ENCODE measurements at places on chromosomes 5 and 9.

- no peak for DNase-seq
These were observed 338.0 kb downstream of the ACTL7B start for GRCh38 chr9:108517651-108518365.

DNA sequence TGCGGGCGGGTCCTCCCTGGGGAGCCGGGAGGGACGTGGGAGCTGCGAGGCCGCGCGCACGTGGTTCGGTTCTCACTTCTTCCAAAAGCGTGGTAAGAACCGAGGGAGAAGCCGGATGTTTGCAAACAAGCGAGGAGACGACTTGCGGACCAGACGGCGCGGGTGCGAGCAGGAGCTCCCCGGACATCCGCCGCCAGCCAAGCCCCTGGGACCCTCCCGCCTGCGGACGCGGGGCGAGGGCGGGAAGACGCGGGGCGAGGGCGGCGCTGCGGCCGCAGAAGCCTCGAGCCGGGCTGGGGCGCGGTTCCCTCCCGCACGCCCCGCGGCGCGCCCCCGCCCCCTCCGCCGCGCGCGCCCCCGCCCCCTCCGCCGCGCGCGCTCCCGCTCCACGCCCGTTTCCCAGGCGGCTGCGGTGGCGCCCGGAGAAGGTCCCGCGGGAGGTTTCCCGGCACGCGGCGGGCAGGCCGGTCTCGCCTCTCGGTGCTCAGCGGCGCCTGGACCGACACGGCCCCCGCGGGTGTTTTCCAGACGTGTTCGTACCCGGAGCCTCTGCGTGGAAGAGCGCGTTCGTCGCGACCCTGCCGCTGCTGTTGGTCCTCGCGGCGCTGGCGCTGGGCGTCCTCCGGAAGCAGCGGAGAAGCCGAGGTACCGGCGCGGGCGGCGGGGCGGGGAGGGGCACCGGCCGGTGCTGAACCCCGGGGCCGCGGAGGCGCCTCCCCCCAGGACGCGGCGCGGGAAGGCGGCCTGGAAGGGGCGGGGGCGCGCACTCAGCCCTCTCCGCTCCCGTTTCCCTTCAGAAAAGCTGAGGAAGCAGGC lies 12.8 kb downstream of the BTNL9 start:
- no peak for DNase-seq

GRCh38 chr9:105051897-105052296 lies 123.9 kb upstream of the ABCA1 start:
- no peak for DNase-seq

DNA sequence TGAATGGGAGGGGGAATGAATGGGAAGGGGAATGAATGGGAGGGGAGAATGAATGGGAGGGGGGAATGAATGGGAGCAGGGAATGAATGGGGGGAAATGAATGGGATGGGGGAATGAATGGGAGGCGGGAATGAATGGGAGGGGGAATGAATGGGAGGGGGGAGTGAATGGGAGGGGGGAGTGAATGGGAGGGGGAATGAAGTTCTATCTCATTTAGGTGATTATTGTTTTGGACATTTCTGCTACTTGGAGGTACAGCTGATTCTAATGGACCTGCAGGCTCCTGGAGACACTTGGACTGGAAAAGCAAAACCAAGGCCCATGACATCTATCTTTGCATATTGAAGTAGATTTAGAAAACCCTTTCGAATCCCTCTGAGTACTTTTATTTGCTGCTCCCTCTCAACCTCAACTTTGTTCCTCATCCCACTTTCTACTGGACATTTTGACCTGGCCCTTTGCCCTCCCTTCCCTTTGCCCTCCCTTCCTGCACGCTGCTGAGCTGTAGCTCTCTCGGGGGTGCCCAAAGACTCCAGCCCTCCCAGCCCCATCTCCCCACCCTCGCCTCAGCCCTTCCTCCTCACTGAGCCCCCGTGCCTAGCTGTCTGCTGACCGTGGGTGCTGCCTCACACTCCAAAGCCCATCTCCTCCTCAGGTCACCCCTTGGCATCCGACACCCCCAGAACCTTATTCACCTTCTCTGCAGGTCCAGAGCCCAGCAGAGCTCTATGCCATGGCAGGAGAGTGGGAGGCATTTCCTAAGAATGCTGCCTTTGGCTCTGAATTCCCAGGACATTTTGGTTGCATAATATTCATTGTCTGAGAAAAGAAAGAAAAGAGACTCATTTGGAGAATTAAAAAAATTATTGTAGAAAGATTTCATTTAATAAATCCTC lies 19.9 kb upstream of the LPCAT1 start:
- DNase-seq: no peak

- DNase-seq: no peak
These were observed 685.0 kb downstream of the SLCO4C1 start for GRCh38 chr5:101611039-101611438.

DNA sequence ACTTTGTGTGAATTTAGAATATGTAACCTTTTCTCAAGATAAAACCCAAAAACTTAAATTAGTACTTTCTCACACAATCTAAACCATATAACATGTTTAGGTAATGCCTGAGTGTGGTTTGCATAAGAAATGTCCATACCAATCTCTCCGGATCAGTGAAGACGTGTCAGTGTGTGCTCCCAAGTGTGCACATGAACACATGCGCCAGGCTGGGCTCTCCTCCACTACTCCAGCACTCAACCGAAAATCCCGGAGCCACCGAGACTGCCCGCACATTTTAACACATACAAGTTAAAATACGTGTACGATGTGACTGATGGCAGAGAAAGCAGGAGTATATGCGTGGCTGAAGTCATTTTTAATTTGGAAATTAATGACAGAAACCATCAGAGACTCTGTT lies 658.4 kb downstream of the EFNA5 start:
- no peak for DNase-seq

- peak; percentile 21 for DNase-seq
These were observed 79.6 kb upstream of the RNU6ATAC start for GRCh38 chr9:134243778-134244467.

DNA sequence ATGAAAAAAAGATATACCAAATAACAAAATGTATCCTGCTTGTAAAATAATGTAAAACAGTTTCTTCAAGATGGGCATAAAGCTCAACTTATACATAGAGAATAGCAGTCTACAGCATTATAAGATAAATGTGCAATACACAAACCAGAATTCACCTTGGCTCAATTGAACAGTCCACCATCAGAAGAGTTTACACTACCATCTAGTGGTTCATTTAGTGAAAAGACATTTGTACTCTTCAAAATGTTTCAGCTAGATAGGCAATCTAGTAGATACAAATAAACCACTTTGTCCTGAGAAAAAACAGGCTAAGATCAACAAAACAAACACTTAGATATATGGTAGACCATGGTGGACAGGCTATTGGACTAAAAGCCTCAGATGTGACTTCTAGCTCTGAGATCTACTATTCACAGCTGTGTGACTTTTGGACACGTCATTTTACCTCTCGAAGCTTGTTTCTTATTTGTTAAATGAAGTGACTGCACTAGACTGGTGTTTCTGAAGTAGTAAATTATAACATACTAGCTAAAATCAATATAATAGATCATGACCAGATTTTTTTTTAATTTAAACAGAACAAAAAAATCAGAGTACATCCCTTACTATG lies 22.1 kb upstream of the TPD52L3 start:
- DNase-seq: peak; percentile 13

- no peak for DNase-seq
These were observed 482 bp downstream of the CD14 start for GRCh38 chr5:140632366-140633020.

- DNase-seq: peak; percentile 77
These were observed 221.3 kb upstream of the TAS2R1 start for GRCh38 chr5:9851458-9851857.

- no peak for DNase-seq
These were observed 4.8 kb downstream of the GM2A start for GRCh38 chr5:151257731-151258181.

DNA sequence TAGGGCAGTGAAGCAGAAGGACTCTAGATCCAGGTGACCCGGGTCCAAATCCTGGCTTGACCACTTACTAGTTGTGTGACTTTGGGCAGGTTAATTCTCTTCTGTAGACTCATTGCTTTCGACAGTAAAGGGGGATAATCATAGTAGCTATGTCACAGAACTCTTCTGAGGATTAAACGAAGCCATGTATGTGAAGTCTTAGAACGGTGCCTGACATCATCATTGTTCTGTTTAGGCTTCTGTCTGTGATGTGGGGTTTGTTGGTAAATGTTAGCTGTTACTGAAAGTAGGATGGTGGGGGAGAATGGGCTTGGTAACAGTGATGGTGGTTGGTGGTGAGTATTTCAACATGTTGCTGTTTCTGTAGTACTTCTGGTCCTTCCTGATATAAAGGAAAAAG lies 73.7 kb downstream of the MAP1B start:
- DNase-seq: no peak

DNA sequence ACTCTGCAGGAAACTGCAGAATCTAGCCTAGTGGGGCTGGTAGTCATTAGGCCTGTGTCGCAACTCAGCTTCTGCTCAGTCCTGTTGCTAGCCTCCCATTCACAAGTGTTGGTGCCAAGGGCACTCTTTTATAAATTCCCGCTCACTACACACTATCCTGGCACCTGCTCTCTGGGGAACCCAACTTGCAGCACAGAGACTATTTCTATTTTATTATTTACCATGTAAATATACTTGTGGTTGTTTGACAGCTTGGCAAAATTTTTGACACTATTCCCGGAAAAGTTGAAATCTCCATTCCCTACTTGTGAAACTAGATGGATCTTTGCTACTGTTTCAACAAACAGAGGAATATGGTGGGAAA lies 20.4 kb upstream of the SMC2 start:
- no peak for DNase-seq

DNA sequence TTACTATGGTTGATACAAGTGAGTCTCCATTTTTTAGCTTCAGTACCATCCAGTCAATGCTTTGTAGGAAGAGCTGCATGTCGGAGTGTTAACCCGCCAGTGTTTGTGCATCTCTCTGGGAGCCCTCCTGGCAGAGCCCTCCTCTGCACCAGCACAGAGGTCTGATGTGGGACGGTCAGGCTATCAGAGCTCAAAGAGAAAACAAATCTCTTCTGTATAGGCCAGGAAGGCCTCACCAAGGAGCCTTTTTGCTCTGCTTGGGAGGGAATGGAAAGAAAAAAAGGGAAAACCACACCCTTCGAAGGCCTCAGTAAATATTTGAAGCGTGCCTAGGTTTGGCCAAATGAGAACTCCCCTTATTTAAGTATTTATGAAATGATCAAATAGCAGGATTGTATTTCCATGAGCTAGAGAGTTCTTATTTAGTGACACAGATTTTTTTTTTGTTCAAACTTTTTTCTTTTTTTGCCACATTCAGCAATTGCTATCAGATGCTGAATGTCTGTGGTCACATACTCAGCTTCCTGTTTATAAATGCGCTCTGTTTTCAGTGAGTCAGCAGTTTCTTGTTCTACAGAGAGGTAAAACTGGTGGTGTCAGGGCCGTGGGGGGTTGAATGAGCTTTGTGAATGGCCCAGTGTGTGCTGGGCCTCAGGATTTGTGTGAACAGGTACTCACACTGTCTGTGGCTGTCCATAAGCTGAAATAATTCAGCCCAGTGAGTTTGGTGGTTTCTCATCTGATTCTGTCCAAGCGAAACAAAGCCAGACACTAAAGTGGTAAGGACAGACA lies 226.6 kb downstream of the SNX18 start:
- peak; percentile 96 for DNase-seq

DNA sequence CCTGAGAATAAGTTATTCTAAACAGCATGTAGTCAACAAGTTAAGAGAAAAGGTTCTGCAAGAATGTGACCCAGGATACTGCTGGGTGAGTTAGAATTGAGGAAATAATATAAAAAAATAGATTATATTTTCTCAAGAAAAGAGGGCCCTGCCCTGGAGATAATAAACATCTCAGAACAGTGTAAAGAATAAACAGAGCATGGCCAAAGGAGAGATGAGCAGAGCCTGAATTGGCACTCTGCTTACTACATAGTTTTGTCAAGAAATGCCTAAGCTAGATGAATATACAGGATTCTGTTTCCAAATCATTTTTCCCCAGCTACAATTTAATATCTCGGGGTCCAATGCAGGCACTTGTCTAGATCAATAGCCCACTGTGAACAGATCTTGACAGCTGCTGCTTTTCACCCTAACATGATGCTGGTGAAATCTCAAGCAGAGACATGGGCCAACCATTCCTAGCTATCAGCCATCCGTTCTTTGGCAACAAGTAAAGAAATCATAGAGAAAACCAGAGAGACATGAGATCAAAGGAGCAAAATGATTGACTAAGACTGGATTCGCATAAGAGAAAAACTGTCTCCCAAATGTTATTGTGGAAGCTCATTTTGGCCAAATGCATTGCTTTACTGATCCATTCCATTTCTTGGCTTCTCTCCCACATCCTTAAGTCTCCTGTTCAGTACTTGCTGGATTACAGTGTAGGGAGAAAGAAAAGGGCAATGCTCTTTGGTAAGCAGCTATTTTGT lies 173.2 kb downstream of the PRELID2 start:
- no peak for DNase-seq

DNA sequence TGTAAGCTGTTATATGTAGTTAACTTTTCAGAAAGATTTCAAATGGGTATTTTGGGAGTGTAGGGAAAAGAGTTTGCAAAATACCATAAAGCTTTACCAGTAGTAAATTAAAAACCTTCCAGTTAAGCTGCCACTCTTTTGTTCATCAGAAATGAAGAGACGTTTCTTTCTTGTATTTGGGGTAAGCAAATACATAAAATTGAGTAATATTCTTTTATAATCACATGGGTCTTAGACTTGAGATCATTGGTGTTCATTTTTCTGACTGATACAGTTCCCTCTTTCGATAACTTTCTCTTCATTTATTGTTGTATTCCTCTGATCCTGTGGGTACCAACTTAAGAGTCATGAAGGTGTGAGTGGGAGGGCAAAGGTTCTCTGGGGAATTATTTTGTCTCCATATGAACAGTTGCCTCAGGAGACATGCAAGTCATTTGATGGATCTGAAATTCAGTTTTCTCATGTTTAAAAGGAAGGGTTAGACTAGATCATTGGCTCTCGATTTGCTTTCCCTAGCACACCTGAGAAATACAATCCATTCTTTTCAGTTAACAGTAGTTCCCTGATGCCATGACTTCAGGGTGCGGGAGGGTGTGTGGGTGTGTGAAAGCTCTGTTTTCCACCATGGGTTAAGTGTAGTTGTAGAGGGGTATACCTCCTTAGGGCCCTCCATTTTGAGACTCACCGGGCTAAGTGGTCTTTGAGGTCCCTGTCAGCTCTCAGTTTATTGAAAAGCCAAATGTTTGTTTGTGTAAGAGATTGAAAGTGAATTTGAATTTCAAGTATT lies 47.7 kb downstream of the CNTRL start:
- no peak for DNase-seq

- no peak for DNase-seq
These were observed 125.9 kb upstream of the SARDH start for GRCh38 chr9:133864011-133864410.

- no peak for DNase-seq
These were observed at the start of gene PLEKHG4B for GRCh38 chr5:91556-92263. PLEKHG4B (plus strand) TSS chr5:92168; CDS start chr5:92232, 64 bp downstream.

- no peak for DNase-seq
These were observed 36.4 kb upstream of the SMC5 start for GRCh38 chr9:70222354-70222753.

- peak; percentile 7 for DNase-seq
These were observed 27.8 kb upstream of the PTPDC1 start for GRCh38 chr9:94056442-94056974.

- DNase-seq: no peak
These were observed 88.5 kb downstream of the PRLR start for GRCh38 chr5:35141739-35142138.

- no peak for DNase-seq
These were observed 165.1 kb downstream of the FBXO4 start for GRCh38 chr5:42090162-42090561.

GRCh38 chr5:57858905-57859304 lies 376.3 kb upstream of the ACTBL2 start:
- no peak for DNase-seq

GRCh38 chr5:108238936-108239887 lies 142.7 kb downstream of the FBXL17 start:
- DNase-seq: no peak

GRCh38 chr5:14123974-14124482 lies 19.1 kb upstream of the TRIO start:
- no peak for DNase-seq

Data from AG04450 (cell line).